Skin of body (tissue), 3 donors: ENCODE measurements at places on chromosomes 11 and 22.

DNA sequence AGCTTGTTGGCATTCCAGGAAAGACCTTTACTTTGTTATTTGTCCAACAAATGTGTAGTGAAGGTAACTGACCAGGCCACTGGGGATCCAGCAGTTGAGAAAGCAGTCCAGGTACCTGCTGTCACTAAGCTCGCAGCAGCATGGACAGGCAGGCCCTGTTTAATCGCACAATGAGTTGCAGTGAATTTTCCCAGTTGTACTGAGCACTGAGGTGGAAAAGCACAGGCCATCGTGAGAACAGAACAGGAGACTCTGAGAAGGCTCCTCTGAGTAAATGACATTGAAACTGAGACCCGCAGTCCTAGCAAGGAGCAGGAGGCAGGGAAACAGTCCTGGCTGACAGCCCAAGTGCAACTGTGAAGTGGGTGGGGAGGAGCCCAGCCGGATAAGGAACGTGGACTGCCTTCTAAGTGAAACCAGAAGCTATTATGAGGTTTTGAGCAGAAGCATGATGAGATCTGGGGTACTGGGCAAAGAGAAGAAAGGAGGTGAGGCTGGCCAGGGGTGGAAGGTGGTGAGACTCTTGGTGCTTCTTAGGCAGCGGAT lies 39.8 kb upstream of the CDON start:
- peak; percentile 70 for DNase-seq

GRCh38 chr11:83727251-83727650 lies 441.1 kb upstream of the CCDC90B start:
- DNase-seq, result no peak

DNA sequence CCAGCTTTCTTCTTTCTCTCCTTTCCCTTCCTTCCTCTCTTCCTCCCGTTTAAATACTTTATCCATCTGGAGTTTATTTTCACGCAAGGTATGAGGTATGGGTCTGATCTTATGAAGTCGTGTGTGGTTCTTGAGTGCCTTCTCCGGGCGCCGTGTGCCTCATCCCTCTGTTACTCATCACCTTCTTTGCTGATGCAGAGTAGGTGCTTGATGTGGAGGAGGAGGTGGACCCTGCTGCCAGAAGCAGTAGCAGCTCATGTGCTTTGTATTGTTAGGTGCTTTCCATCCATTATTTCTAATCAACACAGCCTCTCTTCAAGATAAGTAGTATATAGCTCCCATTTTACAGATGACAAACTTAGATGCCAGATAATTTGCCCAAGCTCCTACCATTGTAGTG lies 47.0 kb downstream of the TNRC6B start:
- DNase-seq, result no peak

DNA sequence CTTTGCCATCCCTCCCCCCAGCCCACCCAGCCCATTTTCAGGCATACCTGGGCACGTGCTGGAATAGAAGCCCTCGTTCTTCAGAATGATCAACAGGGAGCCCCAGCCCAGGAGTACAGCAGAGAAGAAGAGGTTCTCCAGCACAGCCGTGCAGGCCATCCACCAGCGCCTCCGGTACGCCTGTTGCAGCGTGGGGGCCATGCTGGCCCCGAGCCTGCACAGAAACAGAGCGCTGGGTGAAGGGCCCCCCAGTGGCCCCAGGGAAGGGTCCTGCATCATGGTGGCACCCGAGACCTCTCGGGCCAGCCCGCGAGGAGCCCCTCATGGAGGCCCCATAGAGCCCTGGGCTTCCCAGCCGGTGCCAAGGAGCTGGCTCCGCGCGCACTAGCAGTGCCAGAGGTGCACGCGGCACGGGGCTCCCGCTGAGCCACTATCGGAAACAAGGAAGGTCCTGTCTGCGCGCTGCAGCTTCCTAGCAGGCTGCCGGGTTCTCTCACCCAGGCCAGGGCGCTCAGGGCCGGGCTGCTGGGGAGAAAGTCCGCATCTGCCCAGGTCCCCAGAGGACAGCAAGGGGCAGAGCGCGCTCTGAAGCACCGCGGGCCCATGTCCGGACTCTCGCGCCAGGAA lies 1.5 kb downstream of the SLC43A1 start:
- DNase-seq, result no peak

- DNase-seq, result no peak
Observed at GRCh38 chr11:15710580-15711275, 596.0 kb downstream of the INSC start.
